ENCODE measurements at places on chromosomes 12 and 14. TPM values are rescaled to one million over a fixed set of nuclear protein-coding genes. Genes with fewer than 3 reads are reported as not detected.

The RIPK3 gene
- total RNA-seq: 5.9 TPM

- no peak for DNase-seq
These were observed 95.5 kb upstream of the PDE3A start for GRCh38 chr12:20272801-20273200.

The MSI1 gene
- 0.78 TPM for total RNA-seq

DNA sequence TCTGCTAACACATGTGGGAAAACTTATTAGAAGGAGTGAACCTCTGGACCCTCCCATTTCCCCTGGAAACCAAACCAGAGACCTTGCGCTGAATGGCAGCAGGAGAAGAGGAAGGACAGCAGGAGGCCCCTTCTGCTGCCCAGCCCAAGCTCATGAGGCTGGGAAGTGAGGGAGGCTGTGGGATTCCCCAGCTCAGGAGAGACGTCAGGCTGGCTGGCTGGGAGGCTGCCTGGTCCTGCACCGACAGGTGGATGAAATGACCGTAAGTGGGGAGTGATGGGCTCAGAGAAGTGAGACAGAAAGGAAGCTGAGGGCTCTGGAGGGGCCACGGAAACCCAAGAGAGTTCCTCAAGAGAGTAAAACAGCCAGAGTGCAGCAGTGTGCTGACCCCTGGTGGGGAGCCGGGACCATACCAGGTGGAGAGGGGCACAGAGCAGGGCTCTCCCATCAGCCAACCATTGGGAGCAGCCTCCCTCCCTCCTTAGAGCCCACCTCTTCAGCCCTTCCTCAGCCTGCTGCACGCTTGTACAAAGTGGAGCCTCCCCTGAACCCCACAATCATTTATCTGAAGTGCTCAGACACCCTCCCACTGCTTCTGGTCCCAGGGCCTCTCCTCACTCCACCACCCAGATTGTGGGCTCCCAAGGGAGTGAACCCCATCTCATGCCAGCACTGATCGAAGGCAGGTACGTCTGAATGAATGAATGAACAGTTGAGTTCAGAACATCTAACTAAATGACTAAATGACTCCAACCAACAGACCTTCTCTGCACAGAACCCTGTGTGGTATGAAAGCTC is 14.0 kb downstream of the TAMALIN start:
- peak; percentile 81 for DNase-seq

The HOXC12 gene
- not detected for total RNA-seq

The SLC2A3 gene
- total RNA-seq: 528 TPM

The CDCA3 gene
- total RNA-seq: 74.6 TPM

DNA sequence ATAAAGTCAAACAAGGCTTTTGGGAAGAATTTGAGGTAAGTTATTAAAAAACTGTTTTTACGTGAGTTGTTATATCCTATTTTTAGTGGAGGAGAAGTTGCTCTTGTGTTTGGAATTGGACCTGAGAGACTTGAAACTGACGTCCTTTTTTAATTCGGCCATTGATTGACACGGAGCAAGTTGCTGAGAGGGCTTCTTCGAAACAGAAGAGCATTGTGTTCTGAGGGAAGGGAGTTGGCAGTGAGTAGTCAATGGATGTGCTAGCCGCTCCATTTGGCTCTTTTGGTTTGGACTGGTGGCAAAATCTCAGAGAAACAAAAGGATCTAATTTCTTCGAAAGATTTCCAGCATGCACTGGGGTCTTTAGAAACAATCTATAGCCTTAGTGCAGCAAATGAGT is 37.3 kb downstream of the PTPN11 start:
- no peak for DNase-seq

DNA sequence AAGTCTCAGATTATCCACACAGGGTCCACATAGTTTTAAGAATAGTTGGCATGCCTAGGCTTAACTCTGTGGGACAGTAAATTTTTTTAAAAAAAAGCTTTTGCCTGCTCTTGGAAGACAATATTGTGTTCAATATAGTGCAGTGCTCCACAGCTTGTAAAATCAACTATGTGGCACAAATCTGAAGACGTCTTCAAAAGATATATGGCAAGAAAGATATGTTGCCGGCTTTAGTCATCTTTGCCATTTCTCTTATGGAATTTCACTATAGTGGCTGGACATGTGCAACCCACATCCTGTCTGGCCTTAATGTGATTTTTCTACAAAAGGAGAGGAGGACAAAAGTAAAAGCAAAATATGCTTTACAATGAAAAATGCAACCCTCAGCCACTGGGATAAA is 90.5 kb downstream of the MGST1 start:
- DNase-seq: no peak

DNA sequence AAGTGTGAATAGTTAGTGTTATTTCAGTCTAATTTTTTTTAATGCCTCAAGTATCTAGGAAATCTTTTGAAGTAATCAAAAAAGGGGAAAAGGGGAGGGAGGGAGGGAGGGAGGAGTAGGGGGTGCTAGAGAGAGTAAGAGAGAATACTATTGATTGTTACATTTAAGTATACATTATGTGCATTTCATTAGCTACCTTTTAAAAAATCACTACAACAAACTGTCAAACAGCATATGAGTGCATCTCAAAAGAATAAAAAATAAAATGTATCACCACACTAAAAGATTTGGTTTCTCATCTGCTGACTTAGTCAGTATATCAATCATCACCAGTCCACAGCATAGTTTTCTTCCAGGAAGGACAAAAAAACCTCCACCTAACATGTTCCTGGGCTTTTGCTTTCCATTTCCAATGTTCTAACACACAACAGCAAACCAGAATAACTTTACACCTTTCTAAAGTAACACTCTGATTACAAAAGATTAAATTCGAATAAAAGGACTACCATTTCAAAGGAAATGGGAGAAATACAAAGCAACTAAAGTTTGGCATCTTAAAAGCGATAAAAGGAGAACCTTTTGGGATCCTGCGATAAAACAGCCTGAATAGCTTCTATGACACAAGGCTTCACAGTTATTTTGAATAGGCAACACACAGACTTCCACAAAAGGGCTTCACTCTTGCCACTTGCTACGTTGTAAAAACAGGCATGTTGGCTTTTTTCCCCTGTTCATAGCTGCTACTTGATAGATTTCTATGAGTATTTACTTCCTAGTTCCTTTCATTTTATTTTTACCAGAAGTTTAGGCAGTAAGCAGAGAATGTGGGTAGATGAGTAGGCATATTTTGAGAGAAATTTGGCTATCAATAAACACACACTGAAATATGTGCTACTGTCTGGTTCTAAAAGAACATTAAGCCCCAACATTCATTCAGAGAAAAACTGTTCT is 160.9 kb downstream of the EPS8 start:
- no peak for DNase-seq

The MYF6 gene
- not detected for total RNA-seq

DNA sequence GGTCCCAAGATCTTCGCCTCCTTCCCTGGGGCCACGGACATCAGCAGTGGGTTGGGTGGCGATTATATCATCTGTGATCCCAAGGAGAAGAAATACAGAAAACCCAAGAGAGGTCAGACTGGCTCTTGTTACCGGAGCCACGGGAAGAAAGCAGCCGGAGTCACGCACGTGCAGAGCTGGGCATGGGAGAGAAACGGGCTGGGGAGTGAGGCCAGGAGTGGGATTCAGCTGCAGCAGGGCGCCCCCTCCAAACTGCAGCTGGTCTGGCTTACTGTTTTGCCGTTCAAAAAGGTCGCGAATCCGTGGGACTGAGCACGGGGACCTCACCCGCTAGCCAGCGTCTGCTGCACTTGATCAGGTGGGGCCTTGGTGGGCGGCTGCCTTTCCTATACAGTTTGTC is 206.6 kb upstream of the PRMT8 start:
- DNase-seq: no peak

- DNase-seq: peak; percentile 15
These were observed 108.5 kb upstream of the ESRRB start for GRCh38 chr14:76267322-76268046.

- DNase-seq: no peak
These were observed 215.6 kb upstream of the PPFIA2 start for GRCh38 chr12:81974762-81975161.

- no peak for DNase-seq
These were observed 28.1 kb upstream of the PRICKLE1 start for GRCh38 chr12:42617622-42618021.

The DAO gene
- total RNA-seq: not detected

GRCh38 chr14:36320897-36321381 is 502 bp upstream of the MBIP start:
- DNase-seq: no peak

GRCh38 chr12:121110211-121110940 is 22.3 kb upstream of the P2RX7 start:
- DNase-seq: peak; percentile 82

DNA sequence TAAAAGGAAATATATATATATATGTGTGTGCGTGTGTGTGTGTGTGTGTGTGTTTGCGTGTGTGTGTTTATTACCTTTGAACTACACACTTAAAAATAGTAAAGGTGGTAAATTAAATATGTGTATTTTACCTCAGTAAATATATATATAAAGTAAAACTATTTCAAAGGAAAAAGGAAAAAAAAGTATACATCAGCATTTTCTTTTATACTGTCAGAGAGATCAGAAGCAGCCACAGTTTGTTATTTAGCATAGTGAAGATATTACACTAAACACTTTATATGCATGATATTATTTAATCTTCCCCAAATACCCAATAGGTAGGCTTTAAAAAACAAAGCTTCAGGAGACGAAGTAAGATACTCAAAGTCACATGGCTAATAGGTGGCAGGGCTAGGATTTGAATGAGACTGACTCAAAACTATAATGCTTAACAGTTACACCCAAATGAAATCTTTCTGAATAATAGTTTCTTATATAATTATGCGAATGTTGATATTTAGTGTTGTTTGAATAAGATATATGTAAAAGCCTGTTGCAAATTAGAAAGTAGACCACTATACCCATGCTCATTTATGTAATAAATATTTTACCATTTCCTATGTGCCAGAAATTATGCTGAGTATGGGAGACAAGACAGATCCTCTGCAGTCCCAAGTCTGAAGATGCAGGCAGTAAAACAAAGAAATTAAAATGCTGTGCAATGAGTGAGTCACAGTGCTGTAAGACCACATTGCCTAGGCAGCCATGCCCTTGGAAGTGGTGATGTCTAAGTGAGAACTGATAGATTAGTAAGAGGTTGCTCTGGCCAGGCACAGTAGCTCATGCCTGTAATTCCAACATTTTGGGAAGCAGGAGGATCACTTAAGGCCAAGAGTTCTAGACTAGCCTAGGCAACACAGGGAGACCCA is 66.1 kb downstream of the PDZRN4 start:
- no peak for DNase-seq

GRCh38 chr12:32917094-32917611 is 20.6 kb upstream of the PKP2 start:
- no peak for DNase-seq

GRCh38 chr12:25347716-25348592 is 97.2 kb upstream of the KRAS start:
- no peak for DNase-seq

DNA sequence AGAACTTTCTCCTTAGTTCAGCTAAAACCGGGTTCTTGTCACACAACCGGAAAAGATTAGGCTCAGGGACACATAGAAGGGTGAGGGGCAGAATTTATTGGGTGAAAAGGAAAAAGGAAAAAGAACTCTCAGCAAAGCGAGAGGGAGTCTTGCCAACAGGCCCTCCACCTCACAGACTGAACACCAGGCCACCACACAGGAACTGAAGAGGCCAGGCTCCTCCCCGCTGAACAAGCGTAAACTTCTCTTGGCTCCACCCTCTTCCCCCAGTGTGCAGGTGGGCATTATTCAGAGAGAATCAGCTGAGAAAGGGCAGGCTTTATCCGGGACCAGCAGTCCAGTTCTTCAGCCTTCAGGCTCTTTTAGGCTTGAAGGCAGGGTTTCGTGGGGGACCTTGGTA is 125.6 kb upstream of the FGD4 start:
- peak; percentile 80 for DNase-seq

- DNase-seq: no peak
These were observed 3.9 kb upstream of the NIN start for GRCh38 chr14:50834802-50835276.

The GNG2 gene
- total RNA-seq: 184 TPM

DNA sequence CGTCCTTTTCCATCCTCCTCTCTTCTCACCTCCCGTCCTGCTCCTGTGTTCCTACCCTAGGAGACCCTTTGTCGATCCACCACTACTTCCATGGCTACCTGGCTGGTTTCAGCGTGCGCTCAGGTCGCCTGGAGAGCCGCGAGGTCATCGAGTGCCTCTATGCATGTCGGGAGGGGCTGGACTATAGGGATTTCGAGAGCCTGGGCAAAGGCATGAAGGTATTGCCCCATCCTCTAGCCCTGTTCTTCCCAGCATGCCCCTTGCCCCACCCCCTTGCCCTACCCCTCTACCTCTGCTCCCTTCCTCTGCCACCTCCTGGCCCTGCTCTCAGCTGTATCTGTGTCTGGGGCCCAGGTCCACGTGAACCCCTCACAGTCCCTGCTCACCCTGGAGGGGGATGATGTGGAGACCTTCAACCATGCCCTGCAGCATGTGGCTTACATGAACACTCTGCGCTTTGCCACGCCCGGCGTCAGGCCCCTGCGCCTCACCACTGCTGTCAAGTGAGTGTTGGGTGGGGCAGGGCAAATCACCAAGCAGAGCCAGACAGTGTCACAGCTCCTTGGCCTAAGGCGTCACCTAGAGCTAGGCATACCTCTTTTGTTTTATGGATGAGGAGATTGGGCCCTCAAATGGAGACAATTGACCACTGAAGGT is 12.8 kb downstream of the CLSTN3 start:
- no peak for DNase-seq

GRCh38 chr14:27025648-27026047 is 427.8 kb upstream of the NOVA1 start:
- DNase-seq: no peak

The RNASE3 gene
- total RNA-seq: not detected

- no peak for DNase-seq
These were observed 28.3 kb downstream of the GALNT9 start for GRCh38 chr12:132300789-132301722.

DNA sequence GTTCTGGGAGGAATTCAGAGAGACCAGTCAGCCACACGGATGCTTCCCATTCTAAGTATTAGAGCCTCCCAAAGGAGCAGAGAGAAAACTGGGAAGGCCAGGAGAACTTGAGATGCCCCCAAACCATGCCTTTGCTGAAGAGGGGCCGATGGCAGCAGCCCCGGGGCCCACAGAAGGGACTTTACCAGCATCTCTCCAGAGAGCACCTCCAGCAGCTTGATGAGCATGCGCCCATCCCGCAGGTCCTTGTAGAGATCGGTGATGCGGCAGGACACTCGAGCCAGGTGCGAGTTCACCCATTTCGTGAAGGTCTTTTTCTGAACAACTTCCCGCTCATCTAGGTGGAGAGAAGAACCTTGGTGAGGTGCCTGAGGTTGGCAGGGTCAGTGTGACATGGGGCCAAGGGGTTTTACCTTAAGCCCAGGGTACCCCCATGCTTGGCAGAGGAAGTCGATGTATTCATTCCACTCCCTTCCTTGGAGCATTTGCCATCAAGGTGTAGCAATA is 74.9 kb downstream of the SPTB start:
- no peak for DNase-seq
